ENCODE measurements at places on chromosomes 2 and 18.

DNA sequence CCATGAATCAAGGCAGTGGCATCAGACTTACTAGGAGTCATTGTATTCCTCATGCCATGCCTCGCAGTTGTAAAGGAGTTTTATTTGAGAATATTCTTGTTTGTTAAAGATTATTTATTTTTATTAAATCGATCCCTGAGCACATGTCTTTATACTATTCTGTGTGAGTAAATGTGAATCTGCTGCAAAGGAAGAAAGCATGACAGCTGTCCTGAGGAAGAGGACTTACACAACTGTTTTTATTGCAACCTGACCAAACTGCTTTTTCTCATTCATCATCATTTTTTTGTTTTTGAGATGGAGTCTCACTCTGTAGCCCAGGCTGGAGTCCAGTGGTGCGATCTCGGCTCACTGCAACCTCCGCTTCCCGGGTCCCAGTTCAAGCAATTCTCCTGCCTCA is 34.1 kb downstream of the INO80D start:
- no peak for DNase-seq

DNA sequence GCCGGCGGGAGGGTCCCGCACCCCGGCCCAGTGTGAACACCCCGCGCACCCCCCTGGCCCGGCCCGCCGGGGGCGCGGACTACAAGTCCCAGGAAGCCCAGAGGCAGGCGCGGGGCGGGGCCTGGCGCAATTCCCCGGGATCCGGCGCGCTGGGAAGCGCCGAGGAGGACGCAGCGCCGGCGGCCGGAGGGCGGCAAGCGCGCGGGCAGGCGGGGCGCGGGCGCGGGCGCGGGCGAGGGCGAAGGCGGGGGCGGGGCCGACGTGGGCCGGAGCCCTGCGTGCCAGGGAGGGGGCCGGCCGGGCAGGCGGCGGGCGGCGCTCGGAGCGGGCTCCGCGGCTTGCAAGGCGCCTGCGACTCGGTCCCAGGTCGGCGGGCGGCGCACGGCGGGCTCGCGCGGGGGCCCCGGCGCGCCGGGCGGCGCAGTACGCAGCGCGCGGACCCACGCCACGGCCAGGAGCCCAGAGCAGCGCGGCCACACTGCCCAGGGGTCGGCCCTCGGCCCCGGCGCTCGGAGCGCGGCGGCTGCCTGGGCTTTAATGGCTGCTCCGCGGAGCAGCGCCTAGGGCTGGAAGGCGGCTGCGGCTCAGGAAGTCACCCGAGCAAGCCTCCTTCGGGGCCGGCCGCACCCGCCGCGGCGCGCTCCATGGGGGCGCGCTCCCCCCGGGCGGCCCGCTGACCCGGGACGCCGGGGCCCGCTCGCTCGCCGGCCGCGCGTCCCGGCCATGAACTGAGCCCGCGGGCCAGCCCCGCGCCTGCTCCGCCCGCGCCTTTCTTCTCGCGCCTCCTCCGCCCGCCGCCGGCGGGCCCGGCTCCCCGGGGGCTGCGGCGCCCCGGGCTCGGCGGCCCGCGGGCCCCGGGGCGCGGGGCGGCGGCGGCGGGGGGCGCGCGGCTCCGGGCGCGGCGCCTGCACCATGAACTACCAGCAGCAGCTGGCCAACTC is at the start of gene AGAP1:
TSS of gene AGAP1 (plus strand) at position 269 of the 941 bp plus-strand sequence.
- DNase-seq: no peak

- no peak for DNase-seq
These were observed 182.9 kb downstream of the VWC2L start for GRCh38 chr2:214593727-214594126.

GRCh38 chr2:25331686-25332365 is 9.9 kb downstream of the DNMT3A start:
- peak; percentile 73 for DNase-seq

GRCh38 chr18:35193316-35193715 is 47.5 kb upstream of the ZNF397 start:
- DNase-seq: no peak

DNA sequence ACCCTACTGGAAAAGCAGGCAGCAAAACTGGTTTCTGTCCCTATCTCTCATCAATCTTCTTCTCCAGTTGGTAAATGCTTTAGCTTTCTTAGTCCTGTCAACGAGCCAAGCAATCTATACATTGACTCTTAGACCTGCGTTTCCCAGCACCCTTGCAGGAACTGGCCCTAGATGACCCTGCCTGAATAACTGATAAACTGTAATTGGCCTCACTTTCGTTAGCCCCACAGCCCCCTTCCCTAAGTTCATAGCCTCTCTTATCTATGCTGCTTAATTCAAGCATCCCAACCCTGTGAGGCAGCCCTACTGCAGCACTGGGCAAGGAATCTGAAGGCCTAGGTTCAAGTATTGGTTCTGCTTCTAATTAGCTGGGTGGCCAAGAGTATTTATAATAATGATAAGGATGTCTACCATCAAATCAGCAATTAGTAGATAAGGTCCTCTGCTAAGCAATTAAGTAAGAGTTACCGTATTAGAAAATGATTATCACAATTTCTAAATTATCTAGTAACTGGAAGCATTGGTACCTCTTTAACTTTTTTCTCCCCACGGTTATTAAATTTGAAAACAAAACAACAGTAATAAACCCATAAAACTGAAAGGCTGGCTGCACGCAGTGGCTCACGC is 86.4 kb upstream of the RMDN2 start:
- DNase-seq: no peak

DNA sequence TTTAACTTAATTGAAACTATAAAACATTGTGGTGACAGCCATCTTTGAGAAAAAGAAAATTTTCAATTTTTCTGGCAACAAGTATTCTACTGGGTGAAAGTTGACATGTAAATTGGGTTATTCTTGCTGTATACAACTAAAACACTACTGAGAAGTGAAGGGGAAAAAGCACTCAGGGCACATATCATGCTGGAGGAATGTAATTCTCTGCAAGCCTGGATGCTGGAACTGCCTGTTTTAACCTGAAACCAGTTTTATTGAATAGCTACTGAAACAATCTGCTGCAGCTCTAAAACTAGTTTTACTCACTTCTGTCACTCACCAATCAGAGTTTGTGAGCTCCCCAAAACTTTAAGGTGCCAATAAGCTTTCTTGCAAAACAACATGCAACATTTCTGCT is 1136.0 kb downstream of the LRP1B start:
- no peak for DNase-seq

DNA sequence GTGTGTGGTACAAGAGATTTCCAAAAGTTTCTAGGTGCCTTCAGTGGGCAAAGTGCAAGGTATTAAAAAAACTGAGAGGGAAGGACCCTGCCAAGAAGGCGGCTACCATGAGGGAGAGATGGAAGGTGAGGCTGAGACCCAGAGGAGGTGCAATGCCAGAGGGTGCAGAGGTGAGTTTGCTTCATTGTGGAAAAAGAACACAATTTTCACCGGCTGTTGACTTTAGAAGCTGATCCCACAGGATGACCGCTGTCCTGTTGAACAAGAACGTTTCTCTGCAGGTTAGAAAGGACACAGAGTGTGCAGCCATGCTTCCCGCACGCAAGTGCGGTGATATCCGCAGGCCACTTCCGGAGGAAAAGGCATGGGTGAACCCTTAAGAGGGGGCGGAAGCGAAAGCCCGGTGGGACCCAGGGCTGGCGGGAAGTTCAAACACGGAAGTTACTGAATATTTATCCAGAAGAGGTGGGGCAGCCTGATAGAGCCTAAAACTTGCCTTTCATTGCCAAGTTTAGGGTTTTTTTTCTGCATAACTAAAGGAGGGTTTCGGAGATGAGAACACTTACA is 16.6 kb downstream of the SP110 start:
- DNase-seq: peak; percentile 19

- DNase-seq: no peak
These were observed 3.2 kb downstream of the CERS6 start for GRCh38 chr2:168459256-168459655.

- no peak for DNase-seq
These were observed 67.1 kb downstream of the MALT1 start for GRCh38 chr18:58738322-58738721.

DNA sequence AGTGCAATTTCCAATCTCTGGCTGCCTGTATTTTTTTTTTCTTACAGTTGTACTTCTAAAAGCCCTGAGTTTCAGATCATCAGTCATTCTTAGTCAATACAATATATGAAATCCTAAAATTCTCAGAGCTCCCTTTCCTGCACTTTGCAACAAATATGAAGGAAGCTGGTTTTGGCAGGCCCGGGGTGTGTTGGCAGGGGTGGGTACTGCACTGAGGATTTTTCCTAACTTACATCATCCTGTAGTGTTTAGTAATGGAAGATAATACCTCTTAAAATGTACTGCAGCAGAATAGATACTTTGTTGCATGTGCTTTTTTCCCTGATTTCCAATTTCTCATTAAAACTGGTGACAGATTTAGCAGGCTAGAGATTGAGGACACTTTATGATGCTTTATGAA is 374.6 kb downstream of the PTH2R start:
- no peak for DNase-seq

- DNase-seq: no peak
These were observed 71.8 kb downstream of the GFPT1 start for GRCh38 chr2:69315160-69315761.

GRCh38 chr2:53867169-53867568 is 7.4 kb upstream of the GPR75 start:
- no peak for DNase-seq

- DNase-seq: no peak
These were observed 16.9 kb downstream of the HNMT start for GRCh38 chr2:137981112-137981656.

- no peak for DNase-seq
These were observed 78.3 kb downstream of the POU3F3 start for GRCh38 chr2:104932243-104932642.

DNA sequence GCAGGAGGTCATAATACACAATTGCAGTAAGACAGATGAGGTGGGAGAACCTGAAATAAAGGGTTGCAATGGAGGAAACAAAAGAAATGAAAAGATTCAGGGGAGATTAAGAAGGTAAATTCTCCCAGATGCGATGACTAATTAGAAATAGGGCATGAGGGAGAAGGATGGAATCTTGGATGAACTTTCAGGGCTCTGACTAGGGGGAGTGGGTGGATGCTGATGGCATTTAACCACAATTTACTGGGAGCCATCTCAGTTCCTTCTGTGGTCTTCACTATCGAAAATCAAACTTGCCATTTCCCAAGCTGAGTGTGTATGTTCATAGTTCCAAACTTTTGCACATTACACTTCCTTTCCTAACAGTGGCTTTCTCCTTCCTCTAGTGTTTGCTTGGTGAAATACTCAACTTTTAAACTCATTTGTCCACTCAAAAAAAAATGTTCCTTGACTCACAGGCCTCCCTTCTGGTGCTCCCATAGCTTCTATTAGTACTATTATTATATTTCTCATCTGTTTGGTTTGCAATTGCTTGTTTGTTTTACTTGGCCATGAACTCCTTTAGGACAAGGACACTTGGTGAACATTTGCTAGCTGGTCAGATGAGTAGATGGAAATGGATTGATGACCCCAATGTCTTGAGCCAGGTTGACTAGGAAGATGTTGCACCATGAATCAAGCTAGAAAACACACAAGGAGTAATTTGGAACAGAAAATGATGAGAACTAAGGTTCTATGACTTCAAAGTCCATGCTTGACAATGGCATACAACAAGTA is 178.5 kb downstream of the DIS3L2 start:
- no peak for DNase-seq

DNA sequence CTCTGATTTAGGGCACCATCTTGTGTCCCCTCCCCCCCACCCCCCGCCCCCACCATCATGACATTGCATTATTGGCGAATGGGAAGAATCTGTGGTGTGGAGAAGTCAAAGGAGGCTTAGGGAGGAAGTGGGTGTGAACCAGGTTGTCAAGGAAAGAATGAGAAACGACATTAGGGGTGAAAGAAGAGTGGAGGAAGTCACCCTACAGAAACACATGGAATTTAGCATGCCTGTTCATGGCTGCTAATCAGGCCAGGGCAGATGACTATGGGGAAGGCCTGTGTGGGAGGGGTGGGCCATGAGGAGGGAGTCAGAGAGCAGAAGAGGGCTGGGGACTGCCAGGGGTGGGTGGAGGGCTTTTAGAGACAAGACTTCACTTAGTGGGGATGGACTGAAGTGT is 81.6 kb downstream of the AOX1 start:
- DNase-seq: no peak

- DNase-seq: no peak
These were observed 339.4 kb downstream of the BCL11A start for GRCh38 chr2:60213865-60214625.

GRCh38 chr2:126784045-126784444 is 114.6 kb upstream of the TEX51 start:
- DNase-seq: no peak

GRCh38 chr18:9629709-9630108 is 15.3 kb upstream of the PPP4R1 start:
- DNase-seq: no peak

- DNase-seq: no peak
These were observed 512.5 kb downstream of the RNF144A start for GRCh38 chr2:7429733-7430132.

- no peak for DNase-seq
These were observed 15.7 kb downstream of the TTR start for GRCh38 chr18:31607384-31607783.

GRCh38 chr2:134630504-134631159 is 88.2 kb downstream of the TMEM163 start:
- DNase-seq: no peak

DNA sequence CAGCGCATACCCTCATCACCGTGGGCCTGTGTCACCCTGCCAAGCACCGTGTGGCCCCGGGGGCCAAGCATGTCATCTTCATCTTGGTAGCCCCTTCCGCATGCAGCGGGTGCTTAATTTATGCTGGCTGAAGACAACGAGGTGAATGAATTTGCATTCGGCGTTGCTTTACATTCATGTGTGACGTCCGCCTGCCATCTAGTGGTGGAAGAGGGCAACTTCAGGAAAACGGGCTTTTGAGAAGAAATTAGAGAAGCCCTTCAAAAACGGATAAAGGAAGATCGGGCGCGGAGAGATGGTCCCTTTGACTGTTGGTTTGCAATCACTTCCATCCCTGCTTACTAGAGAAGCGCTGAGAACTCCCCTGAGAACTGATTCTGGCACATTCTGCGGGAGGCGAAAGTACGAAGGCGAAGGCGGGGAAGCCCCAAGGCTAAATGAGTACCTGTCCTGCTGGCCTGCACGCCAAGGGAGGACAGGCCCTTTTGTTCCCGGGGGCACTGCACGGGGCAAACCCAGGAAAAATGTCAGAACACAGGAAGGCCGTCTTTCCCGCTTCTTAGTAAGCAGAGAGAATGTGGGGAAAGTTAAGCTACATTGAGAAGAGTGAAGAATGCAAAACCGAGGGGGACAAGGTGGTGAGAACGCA is 145.9 kb downstream of the ZNF516 start:
- peak; percentile 41 for DNase-seq

DNA sequence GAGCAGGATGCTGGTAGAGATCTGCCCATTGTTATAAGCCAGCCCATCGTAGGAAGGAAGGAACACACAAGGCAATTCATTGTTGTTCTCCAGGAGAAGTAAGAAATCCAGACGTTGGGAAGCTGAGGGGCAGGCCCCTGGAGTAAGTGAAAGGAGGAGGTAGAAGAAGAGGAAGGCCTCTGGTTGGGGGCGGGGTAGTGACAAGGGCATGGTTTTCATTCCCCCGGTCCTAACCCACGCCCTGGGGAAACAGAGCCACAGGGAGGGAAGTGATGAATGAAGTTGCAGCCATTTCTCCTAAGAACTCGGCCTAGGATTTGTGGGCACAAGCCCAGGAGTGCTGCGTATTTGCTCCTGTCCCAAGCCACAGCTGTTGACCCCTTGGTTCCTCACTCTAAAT is 18.0 kb downstream of the LBH start:
- no peak for DNase-seq

Data from stimulated activated naive CD4-positive, alpha-beta T cell treated with Interleukin-2 at 50 U/mL for 16 hours (primary cell).